NCI-H187 (cell line): ENCODE measurements at places on chromosomes 13 and 19.
A peak's percentile ranks its signal among the peaks of the same experiment; 100 is the strongest.

GRCh38 chr13:43116242-43116641 is 92.9 kb downstream of the DNAJC15 start:
- no peak for DNase-seq

GRCh38 chr13:105448811-105449210 is 1086.7 kb downstream of the EFNB2 start:
- no peak for DNase-seq

DNA sequence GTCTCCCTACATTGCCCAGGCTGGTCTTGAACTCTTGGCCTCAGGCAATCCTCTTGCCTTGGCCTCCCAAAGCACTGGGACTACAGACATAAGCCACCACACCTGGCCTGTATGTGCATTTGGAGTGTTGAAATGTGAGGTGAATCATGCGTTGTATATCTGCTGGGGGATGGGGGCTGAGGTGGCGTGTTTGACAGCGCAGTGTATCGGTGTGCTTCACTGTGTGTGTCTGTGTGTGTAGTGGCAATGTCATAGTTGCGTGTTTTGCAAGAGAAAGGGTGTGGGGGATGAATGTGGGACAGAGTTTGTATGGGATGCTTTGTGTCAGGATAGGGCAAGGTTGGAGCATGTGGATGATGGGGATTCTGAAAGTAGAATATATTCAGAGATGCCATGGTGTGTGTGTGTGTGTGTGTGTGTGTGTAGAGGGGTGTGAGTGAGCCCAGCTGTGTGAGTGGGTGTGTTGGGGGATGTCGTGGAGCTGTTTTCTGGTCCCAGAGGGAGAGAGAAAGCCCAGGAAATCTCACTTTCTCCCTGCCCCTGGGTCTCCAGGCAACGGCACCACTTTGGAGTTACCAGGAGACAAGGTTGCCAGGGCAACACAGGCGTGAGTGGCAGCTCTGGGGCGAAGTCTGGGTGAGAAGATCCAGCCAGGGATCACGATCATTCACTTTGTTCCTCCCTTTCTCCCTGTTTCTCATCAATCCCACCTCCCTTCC is 1.1 kb upstream of the SWSAP1 start:
- DNase-seq = peak; percentile 72

DNA sequence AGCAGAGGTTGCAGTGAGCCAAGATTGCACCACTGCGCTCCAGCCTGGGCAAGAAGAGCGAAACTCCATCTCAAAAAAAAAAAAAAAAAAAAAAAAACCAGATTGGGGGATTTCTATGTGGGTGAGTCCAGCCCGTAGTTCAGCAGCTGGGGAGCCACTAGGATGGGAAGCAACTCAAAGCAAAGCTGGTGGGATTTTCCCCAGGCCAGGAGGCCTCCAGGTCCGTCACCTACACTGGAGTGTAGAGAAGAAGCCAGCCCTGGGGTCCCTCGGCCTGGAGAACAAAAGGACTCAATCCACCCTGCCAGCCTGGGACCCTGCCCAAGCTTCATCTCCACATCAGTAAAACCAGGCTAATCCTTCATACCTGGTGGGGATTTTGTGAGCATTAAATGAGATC is 121.3 kb upstream of the CACNA1A start:
- DNase-seq = no peak

- no peak for DNase-seq
Observed at GRCh38 chr13:44259045-44260027, 114.3 kb upstream of the SERP2 start.

GRCh38 chr19:18856385-18857126 is 24.8 kb downstream of the UPF1 start:
- DNase-seq = no peak

DNA sequence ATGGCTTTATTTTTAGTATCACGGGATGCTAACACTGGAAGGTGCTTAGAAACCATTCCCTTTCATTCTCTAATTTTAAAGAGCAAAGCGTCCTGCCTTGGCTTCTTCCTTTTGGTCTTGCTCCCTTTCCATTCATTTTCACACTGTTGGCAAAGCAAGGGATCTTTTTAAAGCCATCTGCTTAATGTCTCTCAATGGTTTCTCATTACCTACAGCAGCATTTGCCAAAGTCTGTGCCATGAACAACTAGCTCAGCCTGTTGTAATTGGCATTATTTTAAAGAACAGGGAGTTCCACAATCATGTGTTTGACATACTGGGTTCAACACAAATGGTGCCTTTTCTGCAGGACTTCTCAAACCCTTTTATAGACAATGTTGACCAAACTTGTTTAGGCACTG is 444.3 kb downstream of the GPC6 start:
- DNase-seq = no peak

DNA sequence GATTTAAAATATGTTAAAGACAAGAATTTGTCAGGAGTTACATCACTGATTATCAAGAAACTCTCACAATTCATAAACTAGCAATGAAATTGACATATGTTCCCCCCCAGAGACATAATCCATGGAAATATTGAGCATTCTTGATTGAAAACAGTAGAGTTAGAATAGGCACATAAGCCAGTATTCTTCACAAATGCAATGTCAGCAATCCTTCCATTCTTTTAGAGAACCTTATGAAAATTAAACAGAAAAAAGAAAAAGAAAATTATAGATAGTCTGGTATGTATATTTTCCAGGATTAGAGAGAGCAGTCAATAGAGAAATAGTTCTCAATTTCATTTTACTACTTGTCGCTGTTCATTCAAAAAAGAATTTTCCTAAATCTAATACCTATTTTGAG is 458.4 kb downstream of the EFNB2 start:
- no peak for DNase-seq

GRCh38 chr13:97030705-97031452 is 36.6 kb upstream of the OXGR1 start:
- no peak for DNase-seq

DNA sequence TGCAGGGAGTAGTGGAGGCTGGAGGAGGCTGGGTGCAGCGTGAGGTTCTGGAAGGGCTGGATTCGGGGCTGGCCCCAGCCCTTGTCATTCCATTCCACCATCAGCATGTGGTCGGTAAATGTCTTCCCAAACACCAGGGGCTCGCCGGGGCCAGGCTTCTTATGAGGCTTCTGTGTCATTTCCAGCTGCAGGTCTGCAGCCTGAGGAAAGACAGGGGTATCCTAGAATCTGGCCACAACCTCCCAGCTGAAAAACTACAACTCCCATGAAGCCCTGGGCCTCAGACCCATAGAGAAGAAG is 4.4 kb downstream of the BCAT2 start:
- DNase-seq = no peak

- no peak for DNase-seq
Observed at GRCh38 chr13:25329706-25330105, 28.3 kb downstream of the NUP58 start.

DNA sequence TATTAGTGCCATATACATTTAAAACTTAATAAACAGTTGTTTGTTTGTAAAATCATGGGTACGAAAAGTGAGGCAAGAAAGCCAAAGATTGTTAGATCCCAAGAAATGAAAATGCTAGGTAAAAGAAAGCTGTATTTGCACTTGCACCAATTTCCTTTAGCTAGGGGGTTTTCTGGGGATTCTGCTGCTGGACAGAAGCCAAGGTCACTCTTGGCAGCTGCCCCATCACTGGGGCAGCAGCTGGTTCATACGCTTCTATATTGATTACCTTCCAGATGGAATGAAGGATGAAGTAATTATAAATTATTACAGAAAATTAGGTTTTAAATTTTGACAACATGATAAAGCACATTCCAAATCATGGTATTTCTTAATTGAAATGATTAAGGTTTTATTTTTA is 127.4 kb downstream of the SLITRK5 start:
- DNase-seq = no peak

DNA sequence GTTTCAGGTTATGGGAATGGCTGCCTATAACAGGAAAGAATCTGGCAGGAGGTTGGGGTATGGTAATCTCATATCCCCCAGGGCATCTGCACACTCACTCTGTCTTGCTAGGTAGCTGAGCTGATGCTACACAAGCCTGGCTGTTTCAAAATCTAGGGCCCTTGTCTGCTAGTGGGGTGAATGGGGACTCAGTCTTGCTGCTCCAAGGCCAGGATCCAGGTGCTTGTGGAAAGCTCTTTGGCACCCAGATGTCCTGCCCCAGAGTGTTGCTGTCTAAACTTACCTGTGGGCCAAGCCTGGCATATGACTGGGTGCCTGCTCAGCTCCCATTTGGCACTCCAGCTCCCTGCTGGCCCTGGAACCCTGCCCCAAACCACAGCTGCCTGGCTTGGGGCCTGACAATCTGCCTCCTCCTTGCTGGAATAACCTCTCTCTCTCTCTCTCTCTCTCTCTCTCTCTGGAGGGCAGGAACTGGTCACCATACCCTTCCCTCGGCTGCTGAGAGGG is 158.1 kb upstream of the TSC22D1 start:
- DNase-seq = no peak

GRCh38 chr13:40444241-40444640 is 222.2 kb downstream of the FOXO1 start:
- DNase-seq = no peak

- DNase-seq = no peak
Observed at GRCh38 chr19:29325241-29325975, 112.5 kb upstream of the UQCRFS1 start.

GRCh38 chr13:91588541-91588940 is 190.1 kb downstream of the GPC5 start:
- DNase-seq = no peak

DNA sequence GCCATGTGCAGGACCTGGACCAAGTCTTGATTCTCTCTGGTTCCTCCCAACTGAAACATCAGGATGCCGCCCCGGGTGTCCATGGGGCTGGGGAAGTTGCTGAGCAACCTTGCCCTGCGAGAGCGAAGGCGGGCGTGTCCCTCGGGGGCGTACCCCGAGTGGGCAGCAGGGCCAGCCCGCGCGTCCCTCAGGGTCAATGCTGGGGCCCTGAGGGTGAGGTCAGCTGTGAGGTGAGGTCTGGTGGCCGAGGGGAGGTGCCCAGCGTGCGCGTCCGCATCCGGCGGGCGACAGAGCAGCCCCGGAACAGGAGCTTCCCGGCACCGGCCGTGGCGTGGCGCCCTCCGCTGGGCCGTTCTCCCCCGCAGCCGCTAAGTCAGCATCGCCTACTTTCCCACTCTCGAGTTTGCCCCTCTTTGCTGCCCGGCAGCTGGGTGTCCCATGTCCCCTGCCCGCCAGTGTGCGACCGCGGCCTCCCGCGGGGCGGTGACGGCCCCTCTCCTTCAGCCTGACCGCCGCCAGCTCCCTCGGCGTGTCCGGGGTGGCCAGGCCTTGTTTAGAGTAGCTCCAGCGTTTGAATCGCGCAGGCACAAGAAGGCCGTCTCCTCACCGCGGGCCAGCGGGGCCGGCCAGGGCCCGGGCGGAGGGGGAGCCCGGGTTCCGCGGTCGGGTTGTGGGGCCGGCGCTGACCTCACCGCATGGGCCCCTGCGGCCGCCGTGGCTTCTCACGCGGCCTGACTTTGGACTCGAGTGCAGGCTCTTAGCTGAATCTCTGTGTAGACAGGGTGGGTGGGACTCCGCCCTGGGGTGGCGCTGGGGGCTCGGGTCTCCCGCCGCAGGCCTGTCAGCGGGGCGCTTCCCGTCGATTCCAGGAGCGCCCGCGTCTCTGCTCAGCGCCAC is 33.0 kb downstream of the GJA3 start:
- DNase-seq = no peak

- DNase-seq = no peak
Observed at GRCh38 chr13:74485757-74486156, 351.6 kb upstream of the KLF12 start.

DNA sequence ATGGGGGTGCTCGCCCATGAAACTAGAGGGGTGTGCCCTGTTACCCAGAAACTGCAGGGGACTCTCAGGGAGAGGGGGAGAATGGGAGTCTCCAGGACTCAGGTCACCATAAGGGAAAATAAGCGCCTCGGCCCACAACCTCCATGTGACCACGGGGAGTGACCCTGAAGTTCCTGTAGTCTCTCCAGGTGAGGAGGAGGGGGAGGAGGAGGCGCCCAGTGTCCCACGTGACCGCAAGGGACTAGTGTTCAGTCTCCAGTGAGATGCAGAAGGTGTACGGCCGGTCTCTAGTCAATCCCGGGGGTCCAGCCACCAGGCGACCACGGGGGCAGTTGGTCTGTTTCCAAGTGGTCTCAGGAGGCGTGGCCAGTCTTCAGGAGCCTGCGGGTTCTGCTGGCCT is 16.0 kb downstream of the TM6SF2 start:
- DNase-seq = no peak

DNA sequence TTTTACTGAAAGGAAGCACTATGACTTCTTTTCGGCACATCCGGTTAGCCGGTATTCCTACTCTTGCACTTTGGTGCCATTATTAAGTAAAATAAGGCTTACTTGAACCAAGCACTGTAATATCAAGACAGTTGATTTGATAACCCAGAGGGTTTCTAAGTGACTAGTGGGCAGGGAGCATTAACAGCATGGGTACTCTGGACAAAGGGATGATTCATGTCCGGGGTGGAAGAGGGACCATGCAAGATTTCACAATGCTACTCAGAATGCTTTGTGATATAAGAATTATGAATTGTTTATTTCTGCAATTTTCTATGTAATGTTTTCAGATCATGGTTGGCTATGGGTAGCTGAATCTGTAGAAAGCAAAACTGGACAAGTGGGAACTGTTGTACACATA is 282.1 kb downstream of the TDRD3 start:
- DNase-seq = no peak

GRCh38 chr13:66530686-66531085 is 699.5 kb downstream of the PCDH9 start:
- DNase-seq = no peak

DNA sequence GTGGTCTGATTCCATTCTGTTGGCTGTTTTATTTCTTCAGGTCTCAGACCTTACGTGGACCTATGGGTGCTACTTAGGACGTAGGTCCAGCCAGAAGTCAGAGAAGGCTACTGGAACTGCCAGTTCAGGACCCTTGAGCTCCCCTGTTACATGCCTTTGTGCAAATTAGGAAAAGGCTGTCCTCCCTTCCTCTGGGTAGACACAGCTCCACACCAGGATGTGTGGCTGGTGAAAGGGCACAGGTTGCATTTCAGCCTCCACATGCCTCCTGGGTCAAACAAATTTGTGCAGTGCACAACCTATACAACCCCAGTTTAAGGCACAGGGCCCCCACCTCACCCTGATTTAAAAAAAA is 43.9 kb upstream of the MAP3K10 start:
- no peak for DNase-seq

GRCh38 chr19:40623403-40624251 is 22.5 kb downstream of the LTBP4 start:
- DNase-seq = peak; percentile 97

GRCh38 chr13:102606537-102607309 is 9.9 kb downstream of the TPP2 start:
- DNase-seq = no peak

GRCh38 chr19:34482380-34483250 is 1.1 kb downstream of the WTIP start:
- DNase-seq = no peak

- DNase-seq = peak; percentile 6
Observed at GRCh38 chr19:48102870-48103751, 7.5 kb downstream of the PLA2G4C start.

- DNase-seq = no peak
Observed at GRCh38 chr19:12786141-12786870, 5.0 kb upstream of the JUNB start.
